ENCODE measurements at places on chromosomes 1 and 21. TPM values are rescaled to one million over a fixed set of nuclear protein-coding genes. Genes with fewer than 3 reads are reported as not detected.

- DNase-seq: peak; percentile 68
These were observed 84.9 kb downstream of the KIF14 start for GRCh38 chr1:200535605-200536004.

DNA sequence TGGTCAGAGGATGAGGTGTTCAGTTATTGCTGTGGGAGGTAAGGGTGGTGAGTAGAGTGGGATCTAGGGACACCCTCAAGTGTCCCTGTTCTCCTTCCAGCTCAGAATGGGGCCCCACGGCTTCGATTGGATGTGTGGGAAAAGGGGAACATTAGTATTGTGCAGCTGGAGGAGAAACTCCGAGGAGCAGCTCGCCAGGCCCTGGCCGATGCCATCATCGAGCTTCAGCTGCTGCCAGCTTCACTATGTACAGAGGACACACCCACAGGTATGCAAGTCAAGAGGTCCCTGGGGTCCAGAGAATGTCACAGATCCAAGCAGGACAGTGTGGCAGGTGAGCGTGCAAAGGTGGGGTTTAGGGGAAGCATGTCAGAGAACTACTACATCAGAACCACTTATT, 13.9 kb downstream of the HYI start:
- DNase-seq: no peak

DNA sequence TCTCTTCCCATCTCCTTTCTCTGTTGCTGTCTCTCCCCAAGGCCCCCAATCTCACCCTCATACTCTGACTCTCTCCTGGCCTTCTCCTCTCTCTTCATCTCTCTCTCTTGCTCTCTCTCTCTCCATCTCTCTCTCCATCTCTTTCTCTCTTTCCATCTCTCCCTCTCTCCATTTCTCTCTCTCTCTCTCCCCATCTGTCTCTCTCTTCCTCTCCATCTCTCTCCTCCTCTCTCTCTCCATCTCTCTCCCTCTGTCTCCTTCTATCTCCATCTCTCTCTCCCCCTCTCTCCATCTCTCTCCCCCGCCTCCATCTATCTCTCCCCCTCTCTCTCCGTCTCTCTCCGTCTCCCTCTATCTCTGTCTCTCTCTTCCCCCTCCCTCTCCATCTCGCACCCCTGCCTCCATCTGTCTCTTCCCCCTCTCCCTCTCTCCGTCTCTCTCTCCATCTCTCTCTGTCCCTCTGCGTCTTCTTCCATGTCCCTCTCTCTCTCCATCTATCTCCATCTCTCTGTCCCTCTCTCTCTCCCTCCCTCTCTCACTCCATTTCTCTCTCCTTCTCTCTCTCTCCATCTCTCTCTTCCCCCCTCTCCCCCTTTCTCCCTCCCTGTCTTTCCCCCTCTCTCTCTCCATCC, 16.0 kb upstream of the EPHA8 start:
- no peak for DNase-seq

Gene C1QC
- total RNA-seq: not detected

Gene DDR2
- 0.35 TPM for total RNA-seq

Gene CNKSR1
- 33.4 TPM for total RNA-seq

DNA sequence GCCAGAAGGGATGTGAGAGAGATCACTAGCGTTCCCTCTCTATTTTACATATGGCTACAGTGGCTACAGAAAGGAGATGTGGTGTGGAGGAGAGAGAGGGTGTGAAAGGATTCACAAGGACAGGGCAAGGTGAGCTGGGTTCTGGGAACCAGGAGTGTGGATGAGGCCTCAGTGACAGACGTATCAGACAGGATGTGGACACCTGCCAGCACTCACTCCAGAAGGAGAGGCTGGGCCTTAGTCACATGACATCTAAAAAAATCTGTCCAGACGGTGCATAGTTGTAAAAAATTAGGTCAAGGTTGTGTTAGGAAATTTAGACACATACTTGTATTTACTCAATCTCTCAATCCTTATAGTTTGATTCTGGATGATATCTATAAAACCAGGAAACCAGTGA, 10.6 kb downstream of the TRIM67 start:
- no peak for DNase-seq
